Left lung (tissue), 14 donors: ENCODE measurements at places on chromosomes 4 and X. TPM values are rescaled to one million over a fixed set of nuclear protein-coding genes. Genes with fewer than 3 reads are reported as not detected.

The SUPT20HL1 gene
- 0.07 TPM for polyA plus RNA-seq

The ZFX gene
- 32.4 TPM for polyA plus RNA-seq

The CYBB gene
- polyA plus RNA-seq = 15.7 TPM

The TEX13B gene
- polyA plus RNA-seq = not detected

The ADGRL3 gene
- polyA plus RNA-seq = 21.3 TPM

The LDB2 gene
- polyA plus RNA-seq = 76.0 TPM

The PDLIM3 gene
- 17.8 TPM for polyA plus RNA-seq

The REELD1 gene
- 0.81 TPM for polyA plus RNA-seq

The EDA gene
- polyA plus RNA-seq = 4.3 TPM

The CLCN4 gene
- 5.5 TPM for polyA plus RNA-seq

The PLP1 gene
- polyA plus RNA-seq = 22.2 TPM

The AMTN gene
- not detected for polyA plus RNA-seq

The CXCL10 gene
- polyA plus RNA-seq = 2.5 TPM

The MTTP gene
- polyA plus RNA-seq = 0.73 TPM

The MAP9 gene
- polyA plus RNA-seq = 21.7 TPM

The SCARB2 gene
- polyA plus RNA-seq = 266 TPM

The MAP7D2 gene
- polyA plus RNA-seq = 0.31 TPM

The XAGE2 gene
- polyA plus RNA-seq = not detected

The FAM114A1 gene
- 52.1 TPM for polyA plus RNA-seq

The TLR10 gene
- 0.68 TPM for polyA plus RNA-seq

The PF4V1 gene
- not detected for polyA plus RNA-seq

The CYSLTR1 gene
- 2.0 TPM for polyA plus RNA-seq

The PRSS12 gene
- 37.4 TPM for polyA plus RNA-seq

The MAD2L1 gene
- 41.6 TPM for polyA plus RNA-seq

The MUC7 gene
- not detected for polyA plus RNA-seq

The TGIF2LX gene
- not detected for polyA plus RNA-seq

The GPRIN3 gene
- 2.8 TPM for polyA plus RNA-seq

The SPP1 gene
- polyA plus RNA-seq = 55.2 TPM

The EDA2R gene
- 0.86 TPM for polyA plus RNA-seq

The FAM236B gene
- polyA plus RNA-seq = not detected

The ARX gene
- 0.18 TPM for polyA plus RNA-seq

The PNMA6A gene
- polyA plus RNA-seq = 2.2 TPM

The CDKN2AIP gene
- 29.9 TPM for polyA plus RNA-seq
